ENCODE measurements at places on chromosomes 13 and 19. TPM values are rescaled to one million over a fixed set of nuclear protein-coding genes. Genes with fewer than 3 reads are reported as not detected.

Gene PTGER1
- 2.5 TPM for total RNA-seq

Gene OR7D2
- not detected for total RNA-seq

Gene SCN1B
- total RNA-seq = 4.3 TPM

Gene LILRA1
- not detected for total RNA-seq

Gene DAND5
- total RNA-seq = not detected

Measured in bronchus fibroblast of lung (primary cell).